ENCODE measurements at places on chromosomes 3 and 15.

DNA sequence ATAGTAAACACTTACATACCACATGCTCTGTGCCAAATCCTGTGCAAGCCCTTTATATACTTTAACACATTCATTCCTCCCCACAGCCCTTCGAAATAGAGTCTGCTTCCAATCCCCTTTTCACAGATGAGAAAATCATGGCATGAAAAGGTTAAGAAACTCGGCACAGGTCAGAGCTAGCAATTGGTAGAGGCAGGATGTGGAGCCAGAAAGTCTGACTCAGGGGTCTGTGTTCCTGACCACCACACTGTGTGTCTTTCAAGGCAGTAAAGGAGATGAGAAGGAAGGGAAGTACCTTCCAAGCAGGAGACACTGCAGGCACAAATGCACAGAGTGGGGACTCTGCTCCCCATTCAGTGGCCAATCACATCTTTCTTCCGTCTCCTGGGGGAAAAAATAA, 61.1 kb downstream of the SCN11A start:
- no peak for DNase-seq

GRCh38 chr15:60371175-60372051, 26.4 kb downstream of the ANXA2 start:
- peak; percentile 99 for DNase-seq

GRCh38 chr15:63318344-63318743, 40.9 kb downstream of the APH1B start:
- no peak for DNase-seq

GRCh38 chr3:82130046-82130445, 368.6 kb upstream of the GBE1 start:
- DNase-seq = no peak

- DNase-seq = no peak
These were observed 67.6 kb downstream of the HES1 start for GRCh38 chr3:194203482-194204041.

GRCh38 chr3:187689984-187690383, 12.4 kb downstream of the RTP2 start:
- DNase-seq = peak; percentile 60

DNA sequence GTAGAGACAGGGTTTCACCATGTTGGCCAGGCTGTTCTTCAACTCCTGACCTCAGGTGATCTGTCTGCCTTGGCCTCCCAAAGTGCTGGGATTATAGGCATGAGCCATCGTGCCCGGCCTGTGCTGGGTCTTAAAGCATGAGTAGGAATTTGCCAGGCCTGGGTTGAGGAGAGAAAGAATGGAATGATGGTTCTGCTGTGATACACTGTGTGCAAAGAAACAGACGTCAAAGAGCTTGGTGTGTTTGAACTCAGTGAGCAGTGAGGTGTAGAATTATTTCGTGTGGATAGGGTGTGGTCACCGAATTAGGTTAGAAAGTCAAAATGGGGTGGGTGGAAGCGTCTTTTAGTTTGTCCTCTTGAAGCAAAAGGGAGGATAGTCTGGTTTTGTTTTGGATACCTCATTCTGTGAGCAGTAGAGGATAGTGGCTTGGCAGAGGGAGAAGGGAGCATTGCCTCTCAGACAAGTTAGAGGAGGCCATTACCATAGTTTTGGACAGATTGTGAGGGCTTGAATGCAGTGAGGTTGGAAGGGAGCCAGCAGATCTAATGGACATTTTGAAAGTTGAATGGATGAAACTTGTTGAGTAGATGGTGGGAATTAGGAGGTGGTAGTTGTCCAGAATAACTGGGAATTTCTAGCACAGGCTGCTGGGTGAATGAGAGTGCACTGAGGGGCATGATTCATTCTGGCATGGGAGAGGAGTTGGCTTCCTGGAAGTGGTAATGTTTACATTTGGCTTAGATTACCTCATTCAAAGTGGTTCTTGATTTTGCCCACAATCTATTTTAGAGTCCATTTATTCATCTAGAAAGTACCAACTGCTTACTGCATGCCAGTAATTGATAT, 27.2 kb downstream of the AKAP13 start:
- peak; percentile 89 for DNase-seq

DNA sequence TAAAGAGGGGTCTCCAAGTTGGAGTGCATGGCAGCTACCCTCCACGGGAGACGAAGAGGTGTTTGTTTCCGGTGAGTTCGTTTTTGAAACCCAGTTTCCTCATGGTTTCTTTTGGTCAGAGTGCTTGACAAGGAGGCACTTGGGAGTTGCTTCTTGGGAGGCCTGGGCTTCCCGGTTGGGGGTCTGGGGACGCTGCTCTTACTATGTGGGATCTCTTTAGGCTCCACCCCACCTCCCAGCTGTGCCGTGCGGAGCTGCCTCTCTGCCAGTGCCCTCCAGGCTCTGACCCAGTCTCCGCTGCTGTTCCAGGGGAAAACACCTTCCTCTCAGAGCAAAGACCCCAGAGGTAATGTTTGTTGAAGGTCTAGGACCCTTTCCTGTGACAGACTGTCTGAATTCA, 29.6 kb downstream of the KIF7 start:
- no peak for DNase-seq

DNA sequence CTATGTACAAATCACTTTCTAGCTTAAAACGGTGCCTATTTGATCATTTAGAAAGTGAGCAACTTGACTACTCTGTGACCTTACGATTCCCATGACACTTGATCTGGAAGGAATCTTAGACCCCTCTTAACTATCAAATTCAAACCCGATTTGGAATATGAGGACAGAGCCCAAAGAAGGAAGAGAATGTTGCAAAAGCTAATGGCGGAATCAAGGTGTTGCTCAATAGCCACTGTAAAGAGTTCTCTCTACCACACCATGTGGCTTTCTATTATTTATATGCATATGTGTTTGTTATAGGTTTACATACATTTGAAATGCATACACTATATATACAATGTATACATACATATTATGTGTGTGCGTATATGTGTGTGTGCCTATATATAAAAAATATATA, 39.9 kb downstream of the PYDC2 start:
- DNase-seq = no peak

- DNase-seq = no peak
These were observed 24.8 kb upstream of the RHO start for GRCh38 chr3:129503471-129504291.

DNA sequence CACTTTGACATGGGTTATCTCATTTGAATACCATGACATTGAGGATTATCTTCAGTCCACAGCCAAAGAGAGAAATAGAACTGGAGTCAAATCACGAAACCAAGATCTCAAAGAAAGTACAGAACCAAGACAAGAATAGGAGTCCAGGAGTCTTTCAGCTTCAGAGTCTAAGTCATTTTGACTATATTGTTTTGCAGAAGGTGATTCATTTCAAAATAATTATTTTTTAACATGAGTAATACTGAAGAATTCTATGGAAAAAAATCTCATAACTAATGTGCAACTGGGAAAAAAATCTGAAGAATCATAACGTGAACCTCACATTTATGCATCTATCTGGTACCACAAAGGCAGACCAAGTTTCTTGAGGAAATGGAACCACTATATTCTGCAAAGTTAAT, 60.3 kb downstream of the UBE3A start:
- peak; percentile 52 for DNase-seq

GRCh38 chr3:72259755-72260587, 475.0 kb upstream of the PROK2 start:
- no peak for DNase-seq

- DNase-seq = no peak
These were observed 52.8 kb downstream of the RHCG start for GRCh38 chr15:89443581-89443980.

GRCh38 chr3:170429050-170429449, 10.4 kb downstream of the CLDN11 start:
- DNase-seq = peak; percentile 57

GRCh38 chr3:18758047-18758704, 333.0 kb upstream of the SATB1 start:
- peak; percentile 2 for DNase-seq

DNA sequence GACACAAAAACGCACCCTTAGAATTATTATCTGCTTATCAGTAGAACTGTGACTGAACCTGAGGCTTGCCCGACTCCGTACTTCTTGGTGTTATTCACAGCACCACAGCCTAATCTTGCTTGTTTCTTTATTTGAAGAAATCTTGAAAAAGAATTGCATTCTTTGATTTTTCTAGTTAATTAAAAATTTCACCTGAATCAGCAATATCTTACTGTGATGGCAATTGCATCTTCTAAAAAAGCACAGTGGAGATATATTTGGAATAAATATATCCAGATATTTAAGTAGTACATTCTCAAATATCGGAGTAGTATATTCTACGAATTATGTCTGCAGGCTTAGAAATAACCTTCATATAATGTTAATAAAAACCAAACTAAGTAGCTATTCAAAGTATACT, 90.1 kb upstream of the LYSMD4 start:
- DNase-seq = no peak

- DNase-seq = no peak
These were observed 13.4 kb upstream of the CTDSPL2 start for GRCh38 chr15:44414001-44414400.

GRCh38 chr15:77854980-77855379, 222.3 kb upstream of the LINGO1 start:
- DNase-seq = no peak

DNA sequence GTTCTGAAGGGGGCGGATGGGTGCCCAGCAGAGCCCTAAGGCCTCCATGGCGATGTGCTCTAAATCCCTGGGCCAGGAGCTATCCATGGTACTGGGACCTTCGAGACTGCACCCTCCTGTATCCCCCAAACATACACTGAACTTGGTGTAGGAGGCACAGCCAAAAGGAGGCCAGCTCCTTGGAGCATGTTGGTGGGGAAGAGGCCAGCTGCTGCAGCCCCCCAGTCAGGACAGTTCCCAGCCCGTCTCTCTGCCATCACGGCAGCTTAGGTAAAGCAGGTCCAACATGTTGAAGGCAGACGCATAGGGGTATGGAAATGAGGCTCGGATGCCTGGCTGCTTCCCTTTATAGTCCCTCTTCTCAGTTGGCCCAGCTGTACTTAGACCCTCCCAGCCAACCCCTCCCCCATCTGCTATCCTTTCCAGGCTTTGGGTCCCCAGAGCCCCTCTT, 1.8 kb downstream of the CAMKV start:
- peak; percentile 54 for DNase-seq

GRCh38 chr3:134991003-134991402, 195.9 kb downstream of the EPHB1 start:
- DNase-seq = no peak

- no peak for DNase-seq
These were observed 36.6 kb upstream of the CLK3 start for GRCh38 chr15:74579001-74579400.

- no peak for DNase-seq
These were observed 30.1 kb downstream of the GOLGB1 start for GRCh38 chr3:121719423-121719822.

DNA sequence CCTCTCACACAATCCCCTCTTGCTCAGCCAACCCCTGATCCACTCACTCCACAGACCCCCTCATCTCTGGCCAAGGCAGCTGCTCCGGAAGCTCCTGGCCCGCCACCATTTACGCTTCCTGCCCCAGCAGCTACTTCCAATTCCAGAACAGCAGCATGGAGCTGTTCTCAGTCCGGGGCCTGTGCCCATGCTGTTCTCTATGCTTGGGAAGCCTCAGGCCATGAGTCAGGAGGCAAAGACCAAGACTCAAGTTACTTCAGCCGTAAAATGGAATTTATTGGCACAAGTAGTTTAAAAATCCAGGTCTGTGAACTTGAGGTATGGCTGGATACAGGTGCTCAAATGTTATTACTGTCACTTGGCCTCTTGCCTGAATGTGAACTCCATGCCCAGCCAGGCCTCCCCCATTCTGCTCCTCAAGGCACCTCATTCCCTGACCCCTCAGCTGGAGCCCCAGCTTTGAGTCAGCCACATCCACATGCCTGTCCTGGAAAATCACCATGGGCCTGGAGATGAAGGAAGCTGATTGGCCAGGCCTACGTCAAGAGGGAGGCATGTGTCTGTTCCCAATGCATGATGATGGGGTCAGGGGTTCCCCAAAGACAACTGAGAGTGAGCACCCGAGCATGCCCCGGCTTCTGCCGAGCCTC, 31.4 kb upstream of the CACNA2D2 start:
- DNase-seq = no peak

GRCh38 chr15:31158858-31159569, 57.5 kb upstream of the TRPM1 start:
- peak; percentile 1 for DNase-seq

DNA sequence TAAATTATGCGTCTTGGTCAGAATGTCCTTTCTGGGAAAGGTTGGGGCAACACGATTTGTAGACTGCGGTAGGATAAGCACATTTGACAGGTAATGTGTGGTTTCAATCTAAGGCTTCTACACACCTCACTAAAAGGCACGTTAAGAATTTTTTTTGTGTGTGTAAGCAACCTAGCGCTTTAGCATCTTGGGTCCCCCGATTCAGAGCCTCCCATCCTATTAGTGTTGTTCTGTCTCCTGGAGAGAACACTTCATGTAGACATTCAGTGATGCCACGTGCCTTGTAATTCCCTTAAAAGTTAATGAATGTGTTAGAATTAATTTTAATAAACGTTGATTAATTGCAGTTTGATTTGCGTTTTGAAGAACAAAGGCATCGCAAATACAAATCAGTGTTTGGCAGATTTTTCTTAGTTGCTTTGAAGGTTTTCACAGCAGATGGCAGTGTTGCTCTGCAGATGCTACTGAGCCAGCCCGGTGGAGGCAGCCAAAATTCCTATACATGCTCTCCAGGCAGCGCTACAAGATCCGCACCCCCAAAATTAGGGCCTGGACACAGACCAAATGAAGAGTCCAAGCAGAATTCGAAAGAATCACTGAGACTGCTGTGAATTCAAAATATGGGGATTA, 63.5 kb downstream of the OTOL1 start:
- DNase-seq = peak; percentile 41

Data from fibroblast of the aortic adventitia (primary cell).